ENCODE measurements at places on chromosomes 13 and 19. TPM values are rescaled to one million over a fixed set of nuclear protein-coding genes. Genes with fewer than 3 reads are reported as not detected.

CFAP97D2 gene
- not detected for total RNA-seq

ZNF814 gene
- total RNA-seq = 7.0 TPM

FGF21 gene
- total RNA-seq = not detected

CLEC4M gene
- total RNA-seq = not detected

EDNRB gene
- 9.7 TPM for total RNA-seq

ZNF284 gene
- total RNA-seq = 2.9 TPM

RNF225 gene
- total RNA-seq = not detected

LILRA1 gene
- total RNA-seq = not detected

RFPL4AL1 gene
- not detected for total RNA-seq

PSG2 gene
- 0.12 TPM for total RNA-seq

CEACAM21 gene
- total RNA-seq = not detected

GRIN3B gene
- not detected for total RNA-seq
